ENCODE measurements at places on chromosomes 5 and 9. TPM values are rescaled to one million over a fixed set of nuclear protein-coding genes. Genes with fewer than 3 reads are reported as not detected.

DNA sequence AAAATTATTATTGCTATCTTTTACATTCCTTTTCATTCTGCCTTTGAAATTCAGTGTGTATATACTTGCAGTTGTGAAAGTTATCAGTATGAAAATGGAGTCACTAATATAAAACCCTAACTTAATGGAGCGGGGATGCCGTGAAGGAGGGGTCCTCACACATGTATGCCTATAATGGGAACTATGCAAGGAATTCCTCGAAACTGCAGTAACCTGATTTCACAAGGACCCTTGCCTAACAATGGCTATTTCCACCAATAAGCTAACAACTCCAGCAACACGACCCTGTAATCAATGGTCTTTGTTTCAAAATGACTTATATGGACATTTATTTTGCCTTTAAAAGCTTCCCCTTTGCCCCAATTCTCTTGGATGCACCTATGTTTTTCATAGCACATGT, 12.6 kb upstream of the MLLT3 start:
- no peak overlapping the region for H3K4me3 ChIP-seq
- H3K36me3 ChIP-seq = no peaks in the 10 kb centered on the region
- no peaks in the 10 kb centered on the region for H3K4me1 ChIP-seq
- H3K27ac ChIP-seq = no peak overlapping the region

GRCh38 chr5:67998709-67999261, 216.8 kb upstream of the PIK3R1 start:
- no peaks in the 10 kb centered on the region for H3K4me1 ChIP-seq
- no peak overlapping the region for H3K27ac ChIP-seq
- no peaks in the 10 kb centered on the region for H3K27me3 ChIP-seq
- H3K4me3 ChIP-seq = no peak overlapping the region
- no peak for DNase-seq

DNA sequence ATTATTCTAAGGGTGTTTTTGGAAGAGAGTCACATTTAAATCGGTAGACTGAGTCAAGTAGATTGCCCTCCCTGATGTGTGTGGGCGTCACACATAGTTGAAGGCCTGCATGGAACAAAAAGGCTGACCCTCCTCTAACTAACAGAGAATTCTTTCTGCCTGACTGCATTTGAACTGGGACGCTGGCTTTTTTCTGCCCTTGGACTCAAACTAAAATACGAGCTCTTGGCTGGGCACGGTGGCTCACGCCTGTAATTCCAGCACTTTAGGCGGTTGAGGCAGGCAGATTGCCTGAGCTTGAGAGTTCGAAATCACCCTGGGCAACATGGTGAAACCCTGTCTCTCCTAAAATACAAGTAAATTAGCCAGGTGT, 209.4 kb downstream of the MAN2A1 start:
- no peaks in the 10 kb centered on the region for H3K27me3 ChIP-seq
- no peaks in the 10 kb centered on the region for H3K36me3 ChIP-seq
- H3K4me1 ChIP-seq = no peaks in the 10 kb centered on the region
- H3K4me3 ChIP-seq = no peak overlapping the region

Gene ADRA1B
- under 0.01 TPM for total RNA-seq

Gene HMHB1
- not detected for total RNA-seq

All from uterus (tissue), 4 donors.